ENCODE measurements at places on chromosomes 3 and 15.

- no peak for DNase-seq
Observed at GRCh38 chr3:54863366-54863765, 64.5 kb downstream of the LRTM1 start.

- DNase-seq: no peak
Observed at GRCh38 chr3:37096288-37096687, 78.1 kb downstream of the LRRFIP2 start.

GRCh38 chr3:120708408-120708807, 26.4 kb upstream of the HGD start:
- no peak for DNase-seq

GRCh38 chr3:107599772-107600145, 77.0 kb downstream of the BBX start:
- DNase-seq: no peak

- DNase-seq: no peak
Observed at GRCh38 chr3:171865191-171865865, 22.2 kb downstream of the TMEM212 start.

GRCh38 chr15:45378149-45378912, at the start of gene GATM:
Gene GATM, minus strand, starts transcription at chr15:45378544. Its CDS starts 91 bp downstream, at chr15:45378453.
- peak; percentile 12 for DNase-seq

GRCh38 chr3:14839236-14839635, 20.5 kb downstream of the FGD5 start:
- no peak for DNase-seq

DNA sequence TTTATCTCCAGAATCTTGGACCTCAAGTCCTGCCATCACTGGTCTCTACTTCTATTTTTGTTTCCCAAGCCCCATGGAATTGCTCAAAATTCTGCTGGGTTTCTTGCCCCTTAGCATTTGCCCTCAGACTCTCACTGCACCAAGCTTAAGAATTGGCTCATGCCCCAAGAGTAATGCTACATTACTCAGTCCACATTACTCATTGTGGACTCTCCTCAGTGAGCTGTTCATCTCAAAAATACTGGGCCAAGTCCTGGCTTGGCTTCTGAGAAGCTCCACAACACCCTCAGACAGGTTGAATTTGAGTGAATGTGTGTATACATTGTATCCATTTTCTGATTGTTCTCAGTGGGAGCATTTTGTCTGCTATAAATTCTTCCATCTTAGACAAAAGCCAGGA, 364.4 kb upstream of the ARHGEF26 start:
- DNase-seq: no peak

DNA sequence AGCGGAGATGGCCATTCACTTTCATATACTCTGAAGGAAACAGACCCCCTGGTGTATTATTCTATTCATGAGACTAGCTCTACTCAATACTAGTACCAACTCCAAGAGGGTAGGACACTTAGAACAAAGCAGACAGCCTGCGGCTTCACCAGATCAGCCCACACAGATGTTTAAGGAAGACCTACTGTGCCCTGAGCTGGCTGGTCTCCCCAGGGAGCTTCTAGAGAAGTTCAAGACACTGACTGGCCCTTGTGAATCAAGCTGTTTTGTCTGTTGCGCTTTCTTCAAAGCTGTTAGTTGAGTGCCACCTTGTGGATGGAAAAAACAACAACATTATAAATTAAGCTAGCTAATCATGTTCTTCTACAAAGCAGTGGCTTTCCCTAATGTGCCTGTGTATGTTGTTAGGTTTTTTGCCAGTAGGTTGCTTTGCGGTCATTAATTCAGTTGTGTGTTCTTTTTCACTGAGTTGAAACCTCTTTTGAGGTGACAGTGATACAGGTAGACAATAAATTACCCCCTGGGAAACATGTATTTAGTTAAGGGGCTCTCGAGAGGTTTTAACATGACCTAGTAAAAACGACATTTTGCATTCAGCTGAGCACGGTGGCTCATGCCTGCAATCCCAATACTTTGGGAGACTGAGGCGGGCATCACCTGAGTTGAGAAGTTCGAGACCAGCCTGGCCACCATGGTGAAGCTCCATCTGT, 64.2 kb upstream of the MYZAP start:
- DNase-seq: peak; percentile 88

GRCh38 chr15:58934114-58934447, 602 bp upstream of the SLTM start:
- DNase-seq: peak; percentile 63

GRCh38 chr15:36815786-36816185, 236.4 kb downstream of the CDIN1 start:
- no peak for DNase-seq

GRCh38 chr15:44194323-44195150, 534 bp downstream of the FRMD5 start:
- peak; percentile 0 for DNase-seq

DNA sequence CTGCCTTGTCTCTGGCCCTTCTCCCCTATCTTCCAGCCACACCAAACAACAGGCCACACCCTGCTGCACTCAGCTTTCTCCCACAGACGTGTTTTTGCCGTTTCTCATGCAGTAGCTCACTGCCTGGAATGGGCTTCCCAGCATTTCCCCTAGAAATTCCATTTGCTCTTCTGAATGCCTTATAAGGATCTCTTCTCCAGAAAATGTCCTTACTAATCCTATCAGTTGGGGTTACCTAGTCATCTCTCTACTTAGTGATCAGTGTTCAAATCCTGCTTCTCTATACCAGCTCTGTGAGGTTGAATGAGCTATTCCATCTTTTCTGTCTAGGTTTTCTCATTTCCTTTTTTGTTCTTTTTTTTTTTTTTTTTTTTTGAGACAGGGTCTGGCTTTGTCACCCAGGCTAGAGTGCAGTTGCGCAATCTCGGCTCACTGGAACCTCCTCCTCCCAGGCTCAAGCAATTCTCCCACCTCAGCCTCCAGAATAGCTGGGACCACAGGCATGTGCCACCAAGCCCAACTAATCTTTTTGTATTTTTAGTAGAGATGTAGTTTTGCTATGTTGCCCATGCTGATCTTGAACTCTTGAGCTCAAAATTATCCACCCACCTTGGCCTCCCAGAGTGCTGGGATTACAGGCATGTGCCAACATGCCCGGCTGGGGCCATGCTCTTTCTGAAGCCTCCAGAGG, 98.2 kb upstream of the CHD2 start:
- no peak for DNase-seq

DNA sequence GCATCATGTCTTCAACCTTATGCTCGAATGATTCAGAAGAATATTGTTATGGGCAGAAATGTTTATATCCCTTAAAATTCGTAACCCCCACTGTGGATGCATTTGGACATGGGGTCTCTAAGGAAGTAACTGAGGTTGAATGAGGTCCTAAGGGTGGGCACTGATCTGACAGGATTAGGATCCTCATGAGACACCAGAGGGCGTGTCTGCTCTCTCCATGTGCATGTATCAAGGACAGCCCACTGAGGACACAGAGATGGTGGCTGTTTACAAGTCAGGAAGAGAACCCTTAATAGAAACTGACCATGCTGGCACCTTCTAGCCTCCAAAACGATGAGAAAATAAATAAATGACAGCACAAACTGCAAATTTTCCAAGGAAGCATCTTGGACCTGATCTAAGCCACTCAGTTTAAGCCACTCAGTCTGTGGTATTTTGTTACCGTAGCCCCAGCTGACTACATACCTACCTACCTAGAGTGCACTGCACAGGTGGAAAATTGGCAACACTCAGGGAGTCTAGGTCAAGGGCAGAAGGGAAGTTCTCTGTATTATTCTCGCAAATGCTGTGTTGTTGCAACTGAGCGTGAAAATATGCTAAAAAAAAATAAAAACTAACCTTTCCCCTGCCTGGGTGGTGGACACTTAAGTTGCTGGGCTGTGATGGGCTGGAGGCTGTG, 126.6 kb downstream of the TJP1 start:
- no peak for DNase-seq

- DNase-seq: no peak
Observed at GRCh38 chr3:23442598-23443383, 239.7 kb downstream of the UBE2E2 start.

DNA sequence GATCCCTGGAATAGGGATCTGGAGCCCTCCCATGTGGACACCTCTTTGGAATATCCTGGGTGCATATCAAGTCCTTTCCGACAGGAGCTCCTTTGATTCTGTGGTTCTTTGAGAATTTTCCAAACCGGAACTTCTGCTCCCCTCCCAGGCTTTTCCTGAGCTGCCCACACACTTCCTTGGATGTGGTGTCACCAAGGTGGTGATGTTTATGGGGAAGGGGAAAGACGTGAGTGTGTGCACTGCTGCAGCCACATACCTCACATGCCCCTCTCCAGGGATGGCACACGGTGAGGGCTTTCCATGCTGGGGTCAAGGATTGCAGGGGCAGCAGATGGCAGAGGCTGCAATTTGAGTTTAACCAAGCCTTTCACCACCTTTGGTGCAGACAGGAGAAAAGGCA, 27.9 kb upstream of the PSTPIP1 start:
- DNase-seq: no peak

DNA sequence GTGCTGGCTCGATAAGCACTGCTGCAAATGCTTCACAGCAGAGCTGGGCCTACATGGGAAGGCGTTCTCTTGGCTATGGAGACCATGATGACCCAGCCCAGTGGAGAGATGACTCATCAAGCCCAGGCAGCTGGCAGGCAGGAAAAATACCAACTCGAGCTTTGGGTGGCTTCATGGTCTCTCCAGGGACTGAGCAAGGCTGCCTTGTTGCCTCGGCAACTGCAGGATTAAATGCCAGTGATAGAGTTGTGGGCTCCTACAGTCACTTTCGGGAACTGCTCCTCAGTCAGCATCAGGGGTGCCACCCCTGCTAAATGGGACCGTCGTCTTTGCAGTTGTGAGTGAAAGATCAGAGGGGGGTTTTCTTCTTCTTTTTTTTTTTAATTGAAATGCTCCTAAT, 54.6 kb upstream of the MYZAP start:
- peak; percentile 50 for DNase-seq

DNA sequence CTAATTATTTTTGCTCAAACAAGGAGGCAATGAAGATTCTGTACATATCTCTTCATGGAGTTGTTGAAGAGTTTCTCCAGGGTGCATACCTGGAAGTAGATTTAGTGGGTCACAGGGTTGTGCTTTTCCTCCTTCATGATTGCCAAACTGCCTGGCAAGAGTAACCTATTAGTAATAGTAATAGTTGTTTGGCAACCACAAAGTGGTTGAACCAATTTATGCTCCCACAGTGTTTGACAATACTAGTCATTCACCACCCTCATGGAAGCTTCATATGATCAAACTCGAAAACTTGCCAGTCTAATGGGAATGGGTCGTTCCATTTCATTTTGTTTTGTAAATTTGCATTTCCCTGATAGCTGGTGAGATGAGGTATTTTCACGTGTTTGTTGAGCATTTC, 57.8 kb downstream of the TLE3 start:
- no peak for DNase-seq

DNA sequence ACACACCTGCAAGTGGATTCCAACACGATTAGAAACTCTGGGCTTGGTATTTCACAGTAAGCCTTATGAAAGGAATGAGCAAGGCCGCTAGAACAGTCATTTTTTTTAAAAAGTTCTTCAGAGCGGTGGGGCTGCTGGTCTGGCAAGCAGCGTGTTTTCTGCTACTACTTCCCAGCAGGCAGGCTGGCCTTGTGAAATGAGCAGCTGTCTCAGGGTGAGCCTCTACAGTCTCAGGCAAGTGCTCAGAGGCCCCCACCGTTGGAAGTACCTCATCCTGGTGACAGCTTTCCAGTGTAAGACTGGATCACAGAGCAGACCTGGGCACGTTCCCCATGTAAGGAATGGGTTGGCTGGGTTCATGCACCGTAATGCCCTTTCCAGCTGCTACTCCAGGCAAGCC, 119.2 kb downstream of the LRIG1 start:
- no peak for DNase-seq

- DNase-seq: no peak
Observed at GRCh38 chr3:13537909-13538296, 11.0 kb upstream of the FBLN2 start.

DNA sequence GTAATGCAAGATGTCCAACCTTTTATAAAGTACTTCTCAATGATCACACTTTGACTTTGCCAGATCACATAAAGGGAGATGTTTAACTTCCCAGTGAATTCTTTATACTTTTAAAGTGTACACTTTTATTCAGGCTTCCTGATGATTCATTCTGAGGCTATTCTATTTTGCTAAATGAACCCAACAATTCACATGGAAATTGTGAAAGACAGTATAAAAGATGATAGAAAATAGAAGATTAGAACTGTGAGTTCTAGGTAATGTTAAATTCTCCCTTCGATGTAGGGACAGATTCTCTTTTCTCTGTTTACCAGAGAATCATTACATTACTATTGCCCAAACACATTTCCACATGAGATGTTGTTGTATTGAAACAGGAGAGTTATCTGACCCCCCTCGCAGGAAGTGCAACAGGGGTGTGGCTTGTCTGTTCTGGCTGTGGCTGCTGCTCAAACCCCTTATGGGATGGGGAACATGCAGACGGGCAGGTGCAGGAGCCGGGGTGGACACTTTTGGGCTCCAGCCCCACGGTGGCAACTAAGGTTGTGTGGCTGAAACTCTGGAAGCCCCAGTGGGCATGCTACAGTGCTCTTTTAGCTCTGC, 131.3 kb upstream of the LRTM1 start:
- no peak for DNase-seq
